ENCODE measurements at places on chromosomes 11 and 22.

DNA sequence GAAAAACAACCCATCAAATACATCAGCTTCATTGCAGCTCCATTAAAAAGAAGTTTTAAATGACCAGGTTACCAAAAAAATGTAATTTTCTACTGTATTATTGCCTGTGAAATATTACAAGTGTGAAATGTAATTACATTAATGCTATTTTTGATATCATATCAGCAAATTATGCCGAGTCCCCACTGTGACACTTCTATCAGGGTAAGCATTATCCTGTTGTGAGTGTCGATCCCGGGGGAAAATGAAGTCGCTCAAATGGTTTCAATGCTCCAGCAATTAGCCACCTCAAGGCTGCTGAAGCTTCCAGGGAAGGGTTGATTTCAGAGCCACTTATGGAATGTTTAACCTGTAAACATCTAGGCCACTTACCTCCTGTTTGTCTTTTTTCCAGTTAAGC lies 70.4 kb downstream of the RCN1 start:
- no peak for DNase-seq

DNA sequence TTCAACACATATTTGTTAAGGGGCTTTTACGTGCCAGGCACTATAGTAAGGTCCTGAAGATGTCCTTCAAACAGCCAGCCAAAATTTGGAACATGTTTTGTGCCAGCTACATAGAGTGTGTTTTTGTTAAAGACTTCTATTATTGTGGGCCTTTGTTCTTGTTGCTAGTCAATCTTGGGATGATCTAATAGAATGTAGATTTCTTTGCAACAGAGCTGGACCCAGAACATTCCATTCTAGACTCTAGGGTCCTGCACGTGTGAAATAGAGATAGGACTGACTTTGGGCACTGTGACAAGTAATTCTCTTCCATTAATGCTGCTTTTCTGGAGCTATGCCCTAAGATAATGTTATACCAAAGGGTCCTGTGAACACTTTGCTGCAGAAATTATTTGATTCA lies 16.9 kb upstream of the IPO7 start:
- DNase-seq, result no peak

GRCh38 chr22:29717789-29718188 lies 2.0 kb upstream of the CABP7 start:
- DNase-seq, result no peak

- DNase-seq, result no peak
Measured at GRCh38 chr11:92411431-92411830, 186.8 kb downstream of the FAT3 start.

DNA sequence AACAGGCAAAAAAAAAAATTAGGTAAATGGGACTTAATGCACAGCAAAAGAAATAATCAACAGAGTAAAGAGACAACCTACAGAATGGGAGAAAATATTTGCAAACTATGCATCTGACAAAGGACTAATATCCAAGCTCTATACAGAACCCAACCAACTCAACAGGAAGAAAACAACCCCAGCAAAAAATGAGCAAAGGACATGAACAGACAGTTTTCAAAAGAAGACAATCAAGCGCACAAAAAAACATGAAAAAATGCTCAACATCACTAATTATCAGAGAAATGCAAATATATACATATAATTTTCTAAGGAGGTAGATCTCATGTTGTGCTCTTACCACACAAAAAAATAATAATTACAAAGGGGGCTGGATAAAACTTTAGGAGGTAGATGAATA lies 36.5 kb upstream of the USP47 start:
- DNase-seq, result no peak

DNA sequence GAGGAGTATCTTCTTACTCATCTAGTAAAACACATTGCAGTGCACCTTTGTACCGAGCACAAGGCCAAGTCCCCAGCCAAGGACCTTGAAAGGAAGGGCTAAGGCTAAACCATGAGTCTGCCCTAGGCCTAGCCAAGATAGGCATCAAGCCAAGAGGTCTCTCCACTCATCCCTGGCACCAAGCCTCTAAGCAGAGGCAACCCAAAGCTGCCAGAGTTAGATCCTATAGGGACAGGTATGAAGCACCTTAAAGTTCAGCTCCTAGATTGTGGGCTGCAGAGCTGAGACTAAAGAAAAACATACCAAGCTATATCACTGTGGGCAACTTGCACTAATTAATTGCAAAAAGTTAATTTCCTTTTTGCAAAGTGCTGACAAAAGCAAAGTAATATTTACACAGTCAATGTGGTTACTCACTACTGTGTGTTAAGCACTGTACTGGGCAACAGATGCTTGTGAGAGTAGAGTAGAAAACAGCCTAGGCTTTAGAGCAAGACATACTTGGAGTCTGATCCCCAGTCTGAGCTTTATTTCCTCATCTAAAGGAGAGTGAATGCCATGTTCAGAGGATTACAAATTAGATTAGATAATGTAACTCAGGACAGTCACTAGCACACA lies 7.2 kb downstream of the COA4 start:
- no peak for DNase-seq

- peak; percentile 81 for DNase-seq
Measured at GRCh38 chr11:124793466-124794278, 6.5 kb downstream of the MSANTD2 start.

GRCh38 chr22:36334081-36334820 lies 53.5 kb downstream of the MYH9 start:
- peak; percentile 62 for DNase-seq

DNA sequence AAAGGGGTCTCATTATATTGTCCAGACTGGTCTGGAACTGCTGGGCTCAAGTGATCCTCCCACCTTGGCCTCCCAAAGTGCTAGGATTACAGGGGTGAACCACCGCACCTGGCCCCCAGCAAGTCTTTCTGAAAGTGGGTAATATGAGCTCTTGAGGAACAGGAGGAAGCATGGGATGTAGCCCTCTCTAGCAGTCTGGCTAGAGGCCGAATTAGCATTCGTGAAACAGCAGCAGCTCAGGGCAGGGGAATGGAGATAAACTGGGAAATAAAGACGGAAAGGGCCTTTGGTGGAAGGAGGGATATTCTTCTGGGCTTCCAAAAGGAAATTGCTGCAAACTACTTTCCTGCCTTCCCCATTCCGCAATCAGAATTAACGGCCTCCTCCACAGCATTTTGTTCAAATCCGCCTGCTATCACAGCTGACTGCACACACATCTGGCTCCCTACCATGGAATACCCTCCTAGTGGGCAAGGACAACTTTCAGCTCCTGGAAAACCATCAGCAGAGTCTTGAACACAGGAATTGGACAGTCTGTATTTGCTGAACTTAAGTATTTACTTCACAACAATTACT lies 44.3 kb downstream of the MICAL3 start:
- DNase-seq, result no peak

GRCh38 chr22:27997538-27997937 lies 78.5 kb upstream of the PITPNB start:
- no peak for DNase-seq

DNA sequence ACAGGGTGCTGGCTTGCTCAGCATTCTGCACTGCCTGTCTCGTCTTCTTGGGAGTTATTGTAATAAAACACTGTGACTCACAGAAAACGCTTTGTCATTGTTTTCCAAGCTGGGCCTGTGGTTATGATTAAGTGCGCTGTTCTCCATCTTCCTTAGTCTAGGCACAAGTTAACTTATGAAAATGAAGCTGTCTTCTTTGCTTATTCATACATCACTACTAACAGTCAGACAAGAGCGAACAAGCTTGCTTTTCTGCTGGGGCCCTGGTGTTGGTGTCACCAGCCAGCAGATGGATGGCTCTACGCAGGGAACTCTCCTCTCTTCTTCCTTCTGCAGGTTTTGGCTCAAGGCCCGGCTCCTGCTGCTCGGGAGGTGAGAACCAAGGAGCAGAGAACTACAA lies 380.1 kb upstream of the SYN3 start:
- no peak for DNase-seq

- no peak for DNase-seq
Measured at GRCh38 chr22:19799322-19800190, 39.0 kb downstream of the TBX1 start.

- DNase-seq, result no peak
Measured at GRCh38 chr11:131499199-131499598, 128.8 kb downstream of the NTM start.

DNA sequence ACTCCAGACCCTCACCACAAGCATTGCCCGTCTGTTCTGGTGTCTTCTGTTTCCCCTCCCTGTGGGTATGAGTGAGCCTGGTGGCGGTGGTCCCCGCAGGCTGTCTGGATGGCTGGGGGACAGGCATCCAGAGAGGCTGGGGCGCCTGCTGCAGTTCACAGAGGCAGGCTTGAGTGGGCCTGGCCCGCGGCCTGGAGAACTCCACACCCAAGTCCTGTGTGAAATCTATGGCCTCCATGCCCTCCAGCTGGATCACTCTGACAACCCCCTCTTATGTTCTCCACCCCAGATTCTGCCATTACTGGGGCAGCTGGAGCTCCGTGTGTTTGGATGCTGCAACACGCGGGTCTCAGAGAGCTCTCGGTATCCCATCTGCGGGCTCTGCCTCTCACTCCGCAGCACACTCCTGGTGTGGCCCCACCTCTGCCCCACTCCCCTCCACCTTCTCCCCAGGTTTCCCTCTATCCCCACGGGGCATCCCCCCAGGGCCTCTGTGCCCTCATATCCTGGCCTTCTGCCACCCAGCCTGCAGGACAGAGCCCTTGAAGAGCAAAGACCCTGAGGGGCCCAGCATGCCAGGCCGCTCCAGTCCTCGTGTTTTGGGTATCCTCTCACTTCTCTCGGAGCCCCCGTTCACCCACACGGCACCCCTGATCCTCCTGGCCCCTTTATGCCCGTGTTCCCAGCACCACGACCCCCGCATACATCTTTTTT lies 31.3 kb downstream of the LRRC74B start:
- DNase-seq, result no peak

DNA sequence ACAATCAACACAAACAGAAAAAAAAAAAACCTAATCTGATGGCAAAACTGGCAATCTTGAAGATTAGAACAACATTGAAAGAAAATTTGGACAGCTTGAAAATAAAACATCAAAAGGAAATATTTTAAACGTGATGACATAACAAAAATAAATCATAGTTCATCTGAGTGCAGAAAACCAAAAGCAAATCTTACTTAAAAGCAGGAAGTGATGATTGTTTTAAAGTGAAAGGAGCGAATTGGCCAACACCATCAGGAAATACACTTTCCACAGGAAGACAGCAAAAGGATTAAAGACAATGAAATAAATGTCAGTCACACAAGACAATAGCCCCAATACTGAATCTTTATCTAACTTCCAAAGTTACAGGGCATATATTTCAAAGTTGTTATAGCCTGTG lies 696.5 kb upstream of the CHORDC1 start:
- no peak for DNase-seq

DNA sequence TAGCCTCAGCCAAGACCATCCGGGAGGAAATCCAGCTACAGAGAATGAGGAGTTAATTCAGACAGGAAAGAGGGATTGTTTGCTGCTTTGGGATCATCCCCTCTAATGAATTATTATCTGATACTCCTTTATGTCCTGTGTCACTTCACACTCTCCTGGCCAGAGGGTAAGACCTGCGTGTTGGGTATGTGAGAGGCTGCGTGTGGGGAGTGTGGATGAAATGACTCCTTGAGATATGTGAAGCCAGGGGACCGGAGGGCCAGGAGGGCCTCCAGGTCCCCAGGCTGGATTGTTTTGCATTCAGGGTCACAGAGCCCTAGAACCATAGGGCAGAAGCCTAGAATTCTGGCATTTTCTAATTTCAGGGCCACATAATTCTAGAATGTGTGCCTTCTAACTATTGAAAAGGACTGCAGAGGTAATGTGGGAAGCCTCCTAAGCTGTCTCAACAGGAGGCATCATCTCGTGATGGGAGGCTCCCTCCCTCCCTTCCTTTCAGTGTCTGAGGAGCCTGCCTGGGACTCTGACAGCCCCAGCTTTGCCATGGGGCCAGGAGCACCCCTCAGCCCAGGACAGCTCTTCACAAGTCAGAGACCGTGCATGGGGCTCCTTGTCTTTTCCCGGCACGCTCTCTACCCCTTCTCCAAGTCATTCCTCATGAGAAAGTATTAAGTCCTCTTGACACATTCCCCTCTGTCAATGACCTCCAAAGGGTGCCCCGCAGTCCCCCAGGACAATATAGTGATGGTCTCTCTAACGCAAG lies 3.7 kb downstream of the TPBGL start:
- no peak for DNase-seq
